NCI-H187 treated with DMSO at 0.1 percent for 48 hours (cell line): ENCODE measurements at places on chromosomes 6 and 20.
A peak's percentile ranks its signal among the peaks of the same experiment; 100 is the strongest.

- DNase-seq, result no peak
Observed at GRCh38 chr6:25874822-25875562, 949 bp upstream of the SLC17A3 start.

- peak; percentile 32 for DNase-seq
Observed at GRCh38 chr6:22145823-22146677, 150.8 kb downstream of the PRL start.

DNA sequence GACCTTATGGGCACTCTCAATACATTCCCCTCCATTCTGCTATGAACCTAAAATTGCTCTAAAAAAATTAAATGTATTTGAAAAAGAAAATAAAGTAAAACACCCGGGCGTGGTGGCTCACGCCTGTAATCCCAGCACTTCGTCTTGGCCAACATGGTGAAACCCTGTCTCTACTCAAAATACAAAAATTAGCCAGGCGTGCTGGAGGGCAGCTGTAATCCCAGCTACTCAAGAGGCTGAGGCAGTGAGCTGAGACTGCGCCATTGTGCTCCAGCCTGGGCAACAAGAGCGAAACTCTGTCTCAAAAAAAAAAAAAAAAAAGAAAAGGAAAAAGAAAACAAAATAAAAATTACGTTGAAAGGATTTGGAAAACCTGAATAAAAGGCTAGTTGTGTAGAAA is 60.5 kb downstream of the CD164 start:
- DNase-seq, result no peak

GRCh38 chr20:32227744-32228688 is 20.3 kb downstream of the POFUT1 start:
- DNase-seq, result no peak

- no peak for DNase-seq
Observed at GRCh38 chr6:90144928-90145555, 151.6 kb downstream of the BACH2 start.

- no peak for DNase-seq
Observed at GRCh38 chr6:56856036-56856580, 98.8 kb upstream of the BEND6 start.

GRCh38 chr20:18263723-18264122 is 24.6 kb upstream of the ZNF133 start:
- DNase-seq, result no peak

DNA sequence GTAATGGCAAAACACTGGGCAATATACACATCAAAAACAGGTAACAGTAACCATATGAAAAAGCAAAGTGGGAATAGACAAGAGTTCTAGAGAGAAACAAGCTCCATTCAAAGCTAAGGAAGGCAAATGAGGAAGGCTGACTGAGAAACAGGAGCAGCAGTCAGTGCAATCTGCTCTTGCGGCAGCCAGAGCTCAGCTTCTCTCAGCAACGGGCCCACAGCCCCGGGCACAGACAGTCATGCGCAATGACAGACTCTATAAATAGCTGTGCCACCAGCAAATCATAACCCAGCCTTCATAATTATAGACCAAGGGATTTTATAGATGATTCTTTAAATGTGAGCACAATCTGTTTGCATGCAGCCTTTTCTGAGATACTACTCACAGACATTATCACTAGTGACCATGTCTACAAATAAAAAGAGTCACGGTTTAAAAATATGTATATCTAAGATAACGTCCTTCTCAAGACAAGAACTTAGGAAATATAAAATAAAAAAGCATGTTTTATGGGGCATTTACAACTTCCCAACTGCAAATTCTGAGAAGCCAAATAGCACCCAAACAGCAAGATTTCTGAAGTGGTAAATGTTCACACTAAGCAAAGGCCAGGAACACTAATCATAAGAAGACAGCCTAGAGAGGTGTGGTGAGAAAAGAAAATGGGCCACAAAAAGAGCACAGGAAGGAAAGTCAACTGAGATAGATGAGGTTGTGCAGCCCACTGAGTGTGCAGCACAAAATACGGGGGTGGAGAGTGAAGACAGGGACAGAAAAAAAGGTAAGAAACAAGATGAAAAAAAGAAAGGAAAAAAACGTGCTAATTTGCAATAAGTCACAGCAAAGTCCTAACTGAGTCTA is 39.9 kb upstream of the BEND6 start:
- DNase-seq, result no peak

DNA sequence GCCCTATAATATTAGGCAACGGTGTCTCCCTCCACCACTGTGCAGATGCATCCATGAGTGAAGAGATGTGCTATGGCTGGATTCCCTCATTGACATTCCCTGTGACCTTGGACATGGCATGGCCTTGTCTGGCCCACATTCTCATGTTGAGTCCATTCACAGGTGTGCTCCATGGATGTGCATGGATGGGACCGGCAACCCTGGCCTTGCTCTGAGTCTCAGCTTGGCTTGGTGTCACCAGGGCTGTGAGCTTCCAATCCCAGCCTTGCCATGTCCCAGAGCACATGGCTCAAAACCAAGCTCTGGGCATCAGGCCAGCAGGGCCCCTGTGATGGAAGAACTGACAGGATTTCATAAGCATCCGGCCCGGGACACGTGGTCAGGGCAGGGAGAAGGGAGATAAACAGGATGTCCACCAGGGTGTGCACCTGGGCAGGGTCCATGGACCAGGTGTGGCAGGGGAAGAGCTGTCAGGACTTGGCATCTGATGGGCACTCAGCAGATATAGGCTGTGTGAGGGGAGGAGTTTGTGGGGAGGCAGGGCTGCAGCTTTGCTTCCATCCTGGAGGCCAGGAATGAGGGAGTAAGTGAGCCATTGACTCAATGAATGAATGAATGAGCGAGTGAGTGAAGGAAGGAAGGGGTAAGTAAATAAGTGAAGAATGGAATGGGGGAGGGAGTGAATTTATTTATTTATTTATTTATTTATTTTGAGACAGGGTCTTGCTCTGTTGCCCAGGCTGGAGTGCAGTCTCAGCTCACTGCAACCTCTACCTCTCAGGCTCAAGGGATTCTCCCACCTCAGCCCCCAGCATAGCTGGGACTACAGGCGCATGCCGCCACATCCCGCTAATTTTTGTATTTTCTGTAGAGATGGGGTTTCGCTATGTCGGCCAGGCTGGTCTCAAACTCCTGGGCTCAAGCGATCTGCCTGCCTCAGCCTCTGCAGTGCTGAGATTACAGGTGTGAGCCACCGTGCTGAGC is 15.7 kb downstream of the NRSN2 start:
- no peak for DNase-seq

GRCh38 chr6:142637624-142638351 is 307.2 kb downstream of the HIVEP2 start:
- no peak for DNase-seq

- no peak for DNase-seq
Observed at GRCh38 chr20:49557449-49557848, 10.5 kb downstream of the PTGIS start.

DNA sequence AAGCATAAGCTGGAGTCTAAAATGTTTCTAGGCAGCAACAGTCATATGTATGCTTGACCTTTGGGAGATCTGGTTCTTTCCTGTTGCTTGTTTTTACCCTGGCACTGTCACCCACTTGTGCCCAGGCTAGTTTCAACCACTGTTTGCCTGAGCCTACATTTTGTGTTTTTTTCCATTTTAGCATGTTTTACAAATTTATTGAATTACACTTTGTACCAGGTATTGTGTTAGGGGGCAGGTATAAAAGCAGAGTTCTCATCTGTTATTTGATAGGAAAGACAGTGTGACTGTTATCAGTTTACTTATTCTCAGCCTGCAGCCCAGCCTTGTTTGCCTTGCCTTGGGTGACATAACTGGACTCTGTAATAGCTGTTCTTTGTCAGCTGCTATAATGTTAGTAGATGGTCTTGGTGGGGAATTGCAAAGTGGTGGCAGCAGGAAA is 147.0 kb downstream of the CDKAL1 start:
- DNase-seq, result no peak

- no peak for DNase-seq
Observed at GRCh38 chr6:92459606-92460005, 959.8 kb downstream of the EPHA7 start.

DNA sequence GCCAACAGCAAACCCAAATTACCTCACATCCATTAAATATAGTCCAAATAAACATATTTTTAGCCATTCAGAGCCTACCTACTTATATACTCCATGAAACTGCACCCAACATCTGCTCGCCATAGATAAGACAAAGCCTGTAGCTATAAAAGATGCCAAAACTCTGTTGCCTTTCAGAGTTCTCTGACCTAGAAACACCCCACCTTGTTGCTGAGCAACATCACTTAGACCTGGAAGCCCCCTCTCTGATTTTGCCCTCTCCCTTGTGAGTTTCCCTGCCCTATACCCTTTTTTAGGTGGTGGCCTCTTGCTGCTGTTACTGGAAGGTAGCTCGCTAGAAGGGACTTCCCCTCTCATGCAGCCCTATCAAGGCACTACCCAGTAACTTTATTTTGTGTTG is 27.7 kb upstream of the FBXL4 start:
- DNase-seq, result no peak

- no peak for DNase-seq
Observed at GRCh38 chr20:49140834-49141233, 47.3 kb downstream of the STAU1 start.

DNA sequence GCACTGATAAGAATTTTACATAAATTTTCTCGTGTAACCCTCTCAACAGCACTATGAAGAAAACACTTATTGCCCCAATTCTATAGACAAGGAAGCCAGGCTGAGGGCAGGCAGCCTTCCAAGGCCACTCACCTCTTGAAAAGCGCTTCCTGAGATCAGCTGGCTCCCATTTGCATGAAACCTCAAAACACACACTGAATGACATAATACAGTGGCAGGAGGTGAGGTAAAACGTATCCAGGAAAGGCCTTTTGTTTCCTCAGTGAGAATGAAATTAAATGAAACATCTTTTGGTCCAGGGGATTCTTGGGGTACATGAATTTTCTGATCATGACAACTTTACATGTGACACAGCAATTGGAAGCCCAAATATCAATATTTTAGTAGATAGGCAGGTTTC is 112.5 kb downstream of the WDR27 start:
- DNase-seq, result peak; percentile 9

DNA sequence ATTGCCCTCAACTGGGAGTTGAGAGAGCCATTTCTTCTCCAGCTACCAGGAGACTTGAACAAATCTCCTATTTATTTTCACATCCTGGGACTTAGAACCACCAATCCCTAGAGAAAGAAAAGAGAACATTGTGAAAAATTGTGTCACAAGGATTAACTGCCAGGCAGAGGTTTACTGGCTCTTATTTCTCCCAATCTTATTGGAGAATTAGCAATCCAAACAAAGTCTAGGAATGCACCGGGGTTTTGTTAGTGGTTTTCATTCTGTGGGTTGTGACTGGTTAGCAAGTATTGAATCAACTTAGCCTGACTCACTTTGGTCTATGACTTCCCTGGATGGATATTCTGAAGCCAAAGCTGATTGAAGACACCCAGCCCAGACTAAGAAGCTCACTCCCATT is 21.2 kb upstream of the ENPP5 start:
- DNase-seq, result no peak

DNA sequence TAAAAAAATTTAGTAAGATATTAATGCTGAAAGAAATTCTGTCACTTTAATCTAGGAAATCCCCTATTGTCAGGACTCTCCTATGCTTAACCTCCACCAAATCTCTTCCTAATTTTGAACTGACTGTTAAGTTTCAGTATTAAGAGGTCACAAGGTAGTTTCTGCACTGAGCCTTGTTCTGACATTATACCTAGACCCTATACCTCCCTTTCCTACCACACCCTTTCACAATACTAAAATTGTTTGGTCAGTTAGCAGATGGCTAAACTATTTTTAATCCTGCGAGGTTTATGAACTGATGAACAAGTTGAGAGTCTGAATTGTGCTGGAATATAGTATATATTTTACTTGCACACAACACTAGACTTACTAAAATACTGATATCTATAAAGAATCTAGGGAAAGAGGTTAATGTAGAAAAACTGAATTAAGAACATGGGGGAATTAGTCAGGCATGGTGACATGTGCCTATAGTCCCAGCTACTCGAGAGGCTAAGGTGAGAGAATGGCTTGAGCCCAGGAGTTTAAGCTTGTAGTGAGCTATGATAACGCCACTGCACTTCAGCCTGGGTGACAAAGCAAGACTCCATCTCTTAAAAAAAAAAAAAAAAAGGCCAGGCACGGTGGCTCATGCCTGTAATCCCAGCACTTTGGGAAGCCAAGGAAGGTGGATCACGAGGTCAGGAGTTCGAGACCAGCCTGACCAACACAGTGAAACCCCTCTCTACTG is 51.5 kb downstream of the HBS1L start:
- no peak for DNase-seq

GRCh38 chr20:51725584-51726176 is 42.5 kb downstream of the ATP9A start:
- no peak for DNase-seq

GRCh38 chr6:108580646-108581045 is 19.9 kb downstream of the FOXO3 start:
- DNase-seq, result no peak

DNA sequence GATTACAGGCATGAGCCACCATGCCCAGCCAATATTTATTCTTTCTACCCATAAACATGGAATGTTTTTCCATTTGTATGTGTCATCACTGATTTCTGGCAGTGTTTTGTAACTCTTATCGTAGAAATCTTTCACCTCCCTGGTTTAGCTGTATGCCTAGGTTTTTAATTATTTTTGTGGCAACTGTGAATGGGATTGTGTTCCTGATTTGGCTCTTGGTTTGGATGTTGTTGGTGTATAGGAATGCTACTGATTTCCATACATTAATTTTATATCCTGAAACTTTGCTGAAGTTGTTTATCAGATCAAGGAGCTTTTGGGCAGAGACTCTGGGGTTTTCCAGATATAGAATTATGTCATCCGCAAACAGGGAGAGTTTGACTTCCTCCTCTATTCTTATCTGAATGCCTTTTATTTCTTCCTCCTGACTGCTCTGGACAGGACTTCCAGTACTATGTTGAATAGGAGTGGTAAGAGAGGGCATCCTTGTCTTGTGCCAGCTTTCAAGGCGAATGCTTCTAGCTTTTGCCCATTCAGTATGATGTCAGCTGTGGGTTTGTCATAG is 198.6 kb downstream of the ZDHHC14 start:
- DNase-seq, result no peak

DNA sequence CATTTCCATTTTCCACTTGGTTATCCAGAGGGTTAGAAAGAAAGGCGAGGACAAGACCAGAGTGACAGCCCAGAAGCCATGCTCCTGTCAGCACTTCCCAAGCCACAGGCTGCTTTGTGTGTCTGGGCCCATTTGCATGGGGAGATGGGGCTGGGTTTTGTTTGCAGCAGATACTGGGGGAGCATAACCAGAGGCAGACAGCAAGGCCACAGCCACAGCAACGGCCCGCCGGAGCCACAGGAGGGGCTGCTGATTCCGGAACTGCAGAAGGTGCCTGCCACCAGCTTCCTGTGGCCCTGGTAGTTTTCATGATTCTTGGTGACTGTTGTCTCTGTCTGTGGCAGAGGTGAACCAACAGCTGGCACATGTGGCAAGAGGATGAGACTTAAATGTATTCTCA is 106.6 kb downstream of the DLL1 start:
- DNase-seq, result no peak

GRCh38 chr6:121437851-121438651 is 2.6 kb downstream of the GJA1 start:
- no peak for DNase-seq
